Mesothelial cell of epicardium (in vitro differentiated cells): ENCODE measurements at places on chromosomes 3 and 15. TPM values are rescaled to one million over a fixed set of nuclear protein-coding genes. Genes with fewer than 3 reads are reported as not detected.

GRCh38 chr3:15535732-15536131 is 14.2 kb upstream of the COLQ start:
- no peak for DNase-seq
- no peak overlapping the region for H3K4me3 ChIP-seq
- H3K27me3 ChIP-seq, result no peaks in the 10 kb centered on the region
- peak overlapping the region; percentile 13 for H3K27ac ChIP-seq

DNA sequence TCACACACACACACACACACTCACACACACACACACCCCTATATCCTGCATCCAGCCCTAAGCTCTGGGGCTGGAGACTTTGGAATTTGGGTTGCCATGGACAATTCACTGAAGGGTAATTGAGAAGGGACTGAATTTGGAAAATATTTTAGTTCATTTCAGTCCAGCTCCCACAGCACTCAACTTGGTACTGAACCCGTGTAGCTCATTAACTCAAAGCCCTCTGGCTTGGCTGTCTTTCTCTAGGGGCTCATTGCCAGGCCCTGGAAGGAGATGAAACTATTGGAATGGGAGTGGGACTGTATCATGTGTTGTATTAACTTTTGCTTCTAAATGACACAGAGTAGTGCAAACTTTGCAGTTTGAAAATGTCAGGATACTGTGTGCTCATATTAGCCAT is 157.3 kb downstream of the EPHB1 start:
- H3K4me3 ChIP-seq, result no peak overlapping the region
- no peaks in the 10 kb centered on the region for H3K4me1 ChIP-seq
- no peak for DNase-seq

DNA sequence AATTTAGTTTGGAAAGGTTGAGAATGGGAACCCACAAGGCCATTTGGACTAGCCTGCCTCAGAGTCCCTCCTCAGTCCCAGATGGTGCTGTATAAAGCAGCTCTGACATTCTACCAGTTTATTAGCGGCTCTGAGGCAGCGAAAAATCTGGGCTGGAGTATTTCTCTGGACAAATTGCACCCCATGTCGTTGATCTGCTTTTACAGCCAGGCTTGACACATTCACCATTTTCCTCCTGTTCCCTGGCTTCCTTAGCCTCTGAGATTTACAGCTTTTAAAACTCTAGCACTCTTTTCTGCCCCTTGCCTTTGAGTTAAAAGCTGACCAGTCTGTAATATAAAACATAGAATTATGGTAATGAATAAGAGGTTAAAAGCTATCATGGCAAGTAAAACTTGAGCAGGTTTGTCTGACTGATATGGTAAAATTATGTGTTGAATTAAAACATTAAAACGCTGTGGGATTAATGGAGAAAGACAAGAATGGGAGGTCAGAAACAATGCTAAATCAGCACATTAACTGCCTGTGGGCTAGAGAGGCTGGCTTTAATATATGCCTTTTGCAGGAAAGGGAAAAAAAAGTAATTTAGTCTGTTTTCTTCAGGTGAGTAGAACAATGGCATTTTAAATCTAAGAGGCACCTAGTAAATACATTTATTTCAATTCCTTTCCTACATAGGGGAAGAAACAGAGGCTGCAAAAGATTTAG is 131.2 kb downstream of the MCTP2 start:
- DNase-seq, result no peak
- no peaks in the 10 kb centered on the region for H3K27me3 ChIP-seq
- peak overlapping the region; percentile 19 for H3K27ac ChIP-seq
- no peak overlapping the region for H3K4me3 ChIP-seq
- peaks cover 42% of the 10 kb centered on the region for H3K4me1 ChIP-seq

The EPHA3 gene
- 4.2 to 4.5 TPM (median 4.4 TPM) in 3 replicates for total RNA-seq

GRCh38 chr3:107377151-107377550 is at the start of gene CCDC54:
Gene CCDC54 (plus strand): TSS chr3:107377439. CDS start chr3:107377588, 149 bp downstream.
- H3K27ac ChIP-seq, result no peak within 1 kb of the TSS
- peaks cover 26% of the 10 kb centered on the region for H3K4me1 ChIP-seq
- DNase-seq, result no peak
- H3K27me3 ChIP-seq, result no peaks in the 10 kb centered on the region
- no peak within 1 kb of the TSS for H3K4me3 ChIP-seq
- peaks cover 5% of the 10 kb centered on the region for H3K36me3 ChIP-seq

GRCh38 chr3:130609166-130609979 is 92.4 kb downstream of the COL6A6 start:
- peaks cover 22% of the 10 kb centered on the region for H3K36me3 ChIP-seq
- H3K4me3 ChIP-seq, result no peak overlapping the region
- H3K4me1 ChIP-seq, result no peaks in the 10 kb centered on the region
- H3K27ac ChIP-seq, result peak overlapping the region; percentile 88
- H3K27me3 ChIP-seq, result no peaks in the 10 kb centered on the region

The LTK gene
- 0.91 to 1.2 TPM (median 1.0 TPM) in 3 replicates for total RNA-seq

DNA sequence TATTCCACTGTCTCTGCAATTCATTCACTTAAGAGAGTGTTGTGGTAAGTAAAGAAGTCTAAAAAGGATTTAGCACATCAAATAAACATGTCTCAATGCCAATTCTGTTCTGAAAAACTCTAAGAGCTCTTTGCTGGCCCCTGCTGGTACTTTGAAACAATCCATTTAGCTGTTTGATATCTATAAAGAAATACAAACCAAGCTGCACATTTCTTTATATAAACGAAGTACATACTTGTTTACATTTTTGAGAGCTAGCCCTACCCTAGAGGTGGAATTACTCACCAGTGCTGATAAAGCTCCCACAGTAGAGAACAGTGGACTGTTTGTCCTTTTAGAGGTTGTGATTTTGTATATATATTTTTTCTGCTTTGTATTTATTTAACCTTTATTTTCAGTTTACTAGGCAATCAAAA is 75.5 kb downstream of the NEDD4 start:
- peaks cover 6% of the 10 kb centered on the region for H3K36me3 ChIP-seq
- no peaks in the 10 kb centered on the region for H3K27me3 ChIP-seq
- peaks cover 23% of the 10 kb centered on the region for H3K4me1 ChIP-seq

The OSBPL10 gene
- 24.6 to 27.8 TPM (median 26.7 TPM) in 3 replicates for total RNA-seq

The ALDH1L1 gene
- total RNA-seq, result 1.0 to 1.6 TPM (median 1.2 TPM) in 3 replicates

- no peak overlapping the region for H3K27ac ChIP-seq
- H3K4me1 ChIP-seq, result peaks cover 25% of the 10 kb centered on the region
- no peaks in the 10 kb centered on the region for H3K36me3 ChIP-seq
- DNase-seq, result no peak
- H3K4me3 ChIP-seq, result no peak overlapping the region
Measured at GRCh38 chr15:35663956-35664355, 118.0 kb upstream of the DPH6 start.

The TMEM207 gene
- total RNA-seq, result not detected in 3 replicates

DNA sequence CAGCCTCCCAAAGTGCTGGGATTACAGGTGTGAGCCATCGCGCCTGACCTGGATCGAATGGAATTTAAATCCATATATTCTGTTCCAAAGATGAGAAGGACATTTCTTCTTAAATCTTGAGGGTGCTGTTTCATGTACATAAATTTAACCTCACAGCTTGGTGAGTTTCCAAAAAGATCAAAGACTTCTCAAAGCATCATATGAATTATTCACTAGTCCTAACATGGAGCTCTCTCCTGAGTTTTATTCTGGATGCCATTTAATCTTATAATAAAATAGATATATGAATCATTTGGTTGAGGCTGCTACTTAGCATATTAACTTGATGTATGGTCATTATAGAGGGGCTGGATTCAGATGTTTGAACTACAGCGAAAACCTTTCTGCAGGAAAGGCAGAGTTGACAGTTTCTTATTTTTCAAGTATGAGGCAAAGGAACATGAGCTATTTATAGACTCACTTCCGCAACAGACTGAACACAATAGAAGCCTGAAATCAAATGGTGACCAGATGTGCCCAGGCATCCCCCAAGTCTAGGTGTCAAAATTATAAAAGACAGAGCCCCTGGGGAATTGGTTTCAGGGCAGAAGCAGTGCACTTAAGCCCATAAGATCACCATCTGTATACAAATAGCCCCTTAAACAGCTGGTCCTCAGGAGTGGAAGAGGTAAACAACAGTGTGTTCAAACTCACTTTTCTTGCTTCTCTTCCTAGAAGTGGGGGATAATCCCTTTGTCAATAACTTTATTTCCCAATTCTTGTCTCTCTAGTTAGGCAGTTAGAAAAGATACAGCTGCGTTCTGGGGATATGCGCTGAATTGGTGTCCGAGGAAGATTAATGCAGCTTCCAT is 29.7 kb downstream of the STARD9 start:
- H3K27ac ChIP-seq, result peak overlapping the region; percentile 93
- peaks cover 6% of the 10 kb centered on the region for H3K36me3 ChIP-seq
- H3K4me3 ChIP-seq, result no peak overlapping the region

GRCh38 chr3:143597774-143598652 is 250.3 kb downstream of the SLC9A9 start:
- no peak for DNase-seq
- H3K4me1 ChIP-seq, result peaks cover 11% of the 10 kb centered on the region
- no peak overlapping the region for H3K4me3 ChIP-seq
- H3K27me3 ChIP-seq, result peaks cover 11% of the 10 kb centered on the region
- no peaks in the 10 kb centered on the region for H3K36me3 ChIP-seq

The TMCO5A gene
- not detected in 3 replicates for total RNA-seq

- no peaks in the 10 kb centered on the region for H3K27me3 ChIP-seq
- no peak for DNase-seq
Measured at GRCh38 chr3:150412561-150413231, 4.6 kb downstream of the TSC22D2 start.

DNA sequence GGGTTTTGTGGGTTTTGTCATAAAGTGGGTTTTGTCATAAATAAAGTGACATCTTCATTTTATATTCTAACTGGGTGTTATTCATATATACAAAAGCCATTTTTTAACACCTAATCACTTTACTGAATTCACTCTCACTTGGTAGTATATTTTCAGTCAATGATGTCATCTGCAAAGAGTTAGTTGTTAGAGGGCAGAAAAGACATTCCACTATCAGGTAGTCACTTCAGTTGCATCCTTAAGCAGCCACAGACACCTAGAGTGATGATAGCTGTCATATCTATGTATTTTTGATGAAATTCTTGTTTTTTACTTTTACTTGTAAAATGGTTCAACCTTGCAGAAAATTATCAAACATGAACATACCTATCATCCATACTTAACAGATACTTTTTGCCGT is 89.0 kb downstream of the DHX36 start:
- no peaks in the 10 kb centered on the region for H3K27me3 ChIP-seq
- no peak overlapping the region for H3K4me3 ChIP-seq
- peaks cover 4% of the 10 kb centered on the region for H3K36me3 ChIP-seq
- H3K27ac ChIP-seq, result no peak overlapping the region
- DNase-seq, result no peak

DNA sequence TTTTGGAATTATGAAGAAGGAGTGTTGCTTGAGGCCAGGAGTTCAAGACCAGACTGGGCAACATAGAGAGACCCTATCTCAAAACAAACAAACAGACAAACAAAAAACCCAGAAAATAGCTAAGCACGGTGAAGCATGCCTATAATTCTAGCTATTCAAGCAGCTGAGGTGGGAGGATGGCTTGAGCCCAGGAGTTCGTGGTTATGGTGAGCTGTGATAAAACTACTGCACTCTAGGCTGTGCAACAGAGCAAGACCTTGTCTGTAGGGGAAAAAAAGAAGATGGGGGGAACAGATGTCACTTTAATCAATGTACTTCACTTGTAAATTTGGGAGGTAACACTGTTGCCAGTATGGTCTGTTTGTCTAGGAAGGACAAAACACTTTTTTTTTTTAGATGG is 18.7 kb upstream of the EOMES start:
- H3K27ac ChIP-seq, result no peak overlapping the region
- no peak for DNase-seq
- H3K4me3 ChIP-seq, result no peak overlapping the region
- peaks cover 27% of the 10 kb centered on the region for H3K27me3 ChIP-seq

DNA sequence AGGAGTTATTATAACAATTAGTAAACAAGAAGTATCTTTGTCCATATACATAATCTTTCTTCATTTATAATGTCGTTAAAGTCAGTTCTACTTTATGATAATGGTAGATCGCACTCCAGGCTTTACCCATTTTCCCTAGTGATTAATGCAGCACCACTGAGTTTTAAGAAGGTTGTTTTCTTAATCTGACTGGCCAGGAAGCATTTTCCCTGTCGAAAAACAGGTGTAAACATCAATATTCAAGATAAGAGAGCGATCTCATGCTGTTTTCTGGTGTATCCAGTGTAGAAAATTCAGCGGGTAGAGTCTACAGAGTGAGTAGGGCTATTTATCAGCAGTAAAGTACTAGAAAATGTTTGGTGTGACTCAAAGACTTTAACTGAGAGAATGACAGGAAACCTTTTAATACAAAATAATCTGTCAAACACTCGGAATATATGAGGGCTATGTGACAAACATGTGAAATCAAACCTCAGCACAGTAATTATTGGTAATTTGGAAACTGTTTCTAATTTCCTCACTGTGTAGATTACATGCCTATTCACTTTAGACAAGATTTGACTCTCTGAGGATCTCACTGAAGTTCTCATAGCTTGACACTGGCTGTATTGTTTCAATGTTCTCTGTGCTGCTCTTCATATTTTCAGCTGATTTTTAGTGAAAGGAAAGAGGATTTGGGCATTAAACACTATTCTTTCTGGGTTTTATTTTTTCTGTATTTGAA is 1013.2 kb downstream of the VGLL3 start:
- H3K27ac ChIP-seq, result no peak overlapping the region
- H3K27me3 ChIP-seq, result no peaks in the 10 kb centered on the region
- no peak for DNase-seq

GRCh38 chr15:60195611-60196010 is 191.5 kb downstream of the FOXB1 start:
- DNase-seq, result no peak
- H3K36me3 ChIP-seq, result no peaks in the 10 kb centered on the region
- no peak overlapping the region for H3K4me3 ChIP-seq
- no peaks in the 10 kb centered on the region for H3K4me1 ChIP-seq
- no peak overlapping the region for H3K27ac ChIP-seq
- H3K27me3 ChIP-seq, result peaks cover 70% of the 10 kb centered on the region

- H3K4me1 ChIP-seq, result peaks cover 4% of the 10 kb centered on the region
- peaks cover 16% of the 10 kb centered on the region for H3K36me3 ChIP-seq
- no peaks in the 10 kb centered on the region for H3K27me3 ChIP-seq
- no peak for DNase-seq
- H3K27ac ChIP-seq, result no peak overlapping the region
Measured at GRCh38 chr3:174169736-174170135, 689.4 kb upstream of the NAALADL2 start.

- DNase-seq, result no peak
- no peaks in the 10 kb centered on the region for H3K4me1 ChIP-seq
- no peaks in the 10 kb centered on the region for H3K27me3 ChIP-seq
- no peaks in the 10 kb centered on the region for H3K36me3 ChIP-seq
Measured at GRCh38 chr15:27179789-27180188, 208.8 kb downstream of the GABRG3 start.

The RTP3 gene
- not detected in 3 replicates for total RNA-seq

DNA sequence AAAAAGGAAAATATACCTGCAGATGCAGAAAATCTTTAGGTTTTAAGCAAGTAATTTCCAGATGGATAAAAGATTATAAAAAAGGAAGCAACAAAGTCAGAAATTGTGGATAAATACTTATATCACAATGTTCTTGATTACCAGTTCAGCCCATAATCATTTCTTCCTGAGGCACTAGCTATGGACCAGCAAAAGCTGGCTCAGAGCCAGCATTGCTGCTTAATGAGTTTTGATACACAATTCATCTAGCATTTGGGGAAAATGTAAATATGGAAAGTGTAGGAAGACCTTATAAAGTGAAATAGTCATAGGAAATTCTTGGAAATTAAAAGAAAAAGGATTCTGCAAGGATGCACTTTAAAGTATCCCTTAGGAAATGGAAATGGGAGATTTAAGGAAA is 168.3 kb upstream of the GBE1 start:
- H3K4me1 ChIP-seq, result peaks cover 5% of the 10 kb centered on the region
- peaks cover 3% of the 10 kb centered on the region for H3K27me3 ChIP-seq
- H3K4me3 ChIP-seq, result no peak overlapping the region
- DNase-seq, result no peak

The STAC gene
- 1.4 to 2.3 TPM (median 1.9 TPM) in 3 replicates for total RNA-seq

The CCDC66 gene
- 36.0 to 40.8 TPM (median 36.2 TPM) in 3 replicates for total RNA-seq

GRCh38 chr3:12345584-12346494 is 57.0 kb downstream of the PPARG start:
- H3K27me3 ChIP-seq, result no peaks in the 10 kb centered on the region
- DNase-seq, result no peak
- no peak overlapping the region for H3K4me3 ChIP-seq
- H3K4me1 ChIP-seq, result peaks cover 22% of the 10 kb centered on the region

The MORC1 gene
- total RNA-seq, result 0.13 to 0.18 TPM in 2 of 3 replicates, not detected in the other

The FAM107A gene
- total RNA-seq, result not detected in 3 replicates
